EH (cell line): ENCODE measurements at places on chromosomes 11 and 22.

DNA sequence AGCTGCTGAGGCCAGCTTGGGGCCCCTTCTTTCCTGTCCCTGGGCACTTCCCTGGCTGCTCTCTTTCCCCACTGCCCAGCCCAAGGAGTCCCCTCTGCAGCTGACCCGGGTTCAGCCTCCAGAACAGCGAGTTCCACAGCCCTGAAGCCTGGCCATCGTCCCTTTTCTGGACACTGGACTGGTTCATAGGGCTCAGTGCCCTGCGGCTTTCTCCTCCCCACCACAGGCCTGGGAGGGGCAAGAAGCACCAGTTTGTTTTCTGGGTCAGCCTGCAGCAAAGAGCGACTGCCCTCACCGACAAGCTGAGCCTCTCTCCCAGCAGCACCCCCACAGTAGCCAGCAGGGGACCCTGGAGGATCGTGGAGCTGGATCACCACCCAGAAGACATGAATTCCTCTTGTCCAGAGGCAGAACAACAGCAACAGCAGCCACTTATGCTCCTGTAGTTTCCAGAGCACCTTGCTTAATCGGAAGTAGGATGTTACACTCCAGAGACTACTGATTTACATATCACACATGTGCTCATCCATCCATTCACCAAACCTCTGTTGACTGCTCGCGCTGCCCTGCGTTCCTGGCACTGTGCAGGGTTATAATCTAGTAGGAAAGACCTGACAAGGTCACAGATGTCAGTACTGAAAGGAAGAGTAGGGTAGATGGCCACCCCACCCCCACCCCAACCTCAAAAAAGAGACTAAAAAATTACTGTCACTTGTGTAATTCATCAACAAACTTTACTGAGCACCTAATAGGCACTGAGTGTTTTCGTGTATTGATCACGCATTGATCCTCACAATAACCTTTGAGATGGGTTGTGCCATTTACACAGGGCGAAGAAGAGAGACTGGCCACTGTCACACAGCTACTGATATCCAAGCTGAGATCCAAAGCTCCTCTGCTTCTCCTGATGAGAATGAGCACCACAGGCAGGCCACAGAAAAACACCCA is 13.0 kb upstream of the CXCR5 start:
- DNase-seq = peak; percentile 51

DNA sequence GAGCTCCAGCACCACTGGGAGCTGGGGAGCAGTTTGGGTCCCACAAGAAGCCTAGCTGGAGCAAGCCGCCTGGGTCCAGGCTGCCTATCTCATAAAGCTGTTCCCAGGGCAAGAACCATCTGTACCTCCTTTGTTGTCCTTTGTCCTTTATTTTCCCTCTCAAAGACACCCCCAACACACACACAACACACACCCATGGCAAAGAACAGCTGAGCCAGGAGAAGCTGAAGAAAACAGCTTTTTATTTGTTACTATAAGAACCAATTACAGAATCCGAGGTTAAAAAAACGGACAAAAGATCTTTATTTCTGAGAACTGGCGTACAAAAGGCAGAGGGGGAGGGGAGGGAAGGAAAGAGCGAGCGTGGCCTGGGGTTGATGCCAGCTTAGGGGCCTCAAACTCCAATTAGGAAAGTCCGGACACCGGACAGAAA is 1.7 kb upstream of the TUT1 start:
- no peak for DNase-seq

GRCh38 chr11:19919050-19919561 is 206.5 kb downstream of the NAV2 start:
- DNase-seq = peak; percentile 99

DNA sequence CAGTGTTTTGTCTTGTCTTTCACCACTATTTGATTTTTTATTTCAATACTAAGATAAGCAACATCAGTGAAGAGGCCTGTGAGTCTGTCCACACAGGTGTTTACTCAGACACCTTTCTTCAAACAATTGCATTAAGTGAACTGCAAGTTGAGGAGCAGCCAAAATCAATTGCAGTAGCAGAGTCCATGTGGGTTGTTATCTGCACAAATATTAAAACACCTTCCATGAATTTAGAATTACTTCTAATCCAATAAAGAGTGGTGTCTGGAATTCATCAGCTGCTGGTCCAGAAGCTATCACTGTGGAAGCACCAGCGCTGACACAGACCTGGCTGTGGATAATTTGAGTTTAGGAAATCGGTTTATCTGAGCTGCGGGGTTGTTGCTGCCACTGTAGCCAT is 83.5 kb upstream of the FAT3 start:
- DNase-seq = no peak

DNA sequence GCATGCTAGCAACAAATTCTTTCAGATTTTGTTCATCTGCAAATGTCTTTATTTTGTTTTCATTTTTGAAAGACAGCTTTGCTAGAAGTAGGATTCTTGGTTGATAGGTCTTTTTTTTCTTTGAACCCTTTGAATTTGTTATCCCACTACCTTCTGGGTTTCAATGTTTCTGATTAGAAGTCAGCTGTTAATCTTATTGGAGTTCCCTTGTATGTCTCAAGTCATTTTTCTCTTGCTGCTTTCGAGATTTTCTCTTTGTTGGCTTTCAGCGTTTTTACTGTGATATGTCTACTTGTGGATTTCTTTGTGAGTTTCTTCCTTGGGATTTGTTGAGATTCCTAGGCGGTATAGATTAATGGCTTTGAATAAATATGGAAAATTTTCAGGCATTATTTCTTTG is 27.2 kb upstream of the MS4A8 start:
- no peak for DNase-seq

DNA sequence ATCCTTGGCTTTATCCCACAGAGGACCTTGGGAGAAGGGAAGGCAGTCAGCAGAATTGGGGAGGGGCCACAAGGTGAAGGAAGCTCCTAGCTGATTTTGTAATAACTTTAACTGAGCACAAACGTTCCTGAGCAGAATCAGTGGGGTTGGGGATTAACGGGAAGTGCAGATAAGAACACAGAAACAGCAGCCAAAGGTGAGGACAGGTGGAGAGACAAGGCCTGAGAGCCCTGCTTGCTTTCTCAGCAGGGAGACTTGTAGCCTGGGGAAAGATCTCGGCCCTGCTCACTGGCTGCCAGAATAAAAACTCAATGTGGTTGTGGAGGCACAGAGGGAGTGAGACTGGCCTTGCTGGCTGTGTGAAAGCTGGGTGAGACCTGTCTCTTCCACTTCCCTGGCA is 265.2 kb upstream of the FAT3 start:
- DNase-seq = no peak
